Stimulated activated CD8-positive, alpha-beta memory T cell treated with anti-CD3 and anti-CD28 coated beads, Interleukin-4, amount 100 ng/mL, for 4 hours (primary cell): ENCODE measurements at places on chromosomes 2 and 18.

GRCh38 chr2:163633291-163633690, 102.5 kb downstream of the FIGN start:
- no peak for DNase-seq

GRCh38 chr18:31581498-31582197, 10.0 kb upstream of the TTR start:
- no peak for DNase-seq

DNA sequence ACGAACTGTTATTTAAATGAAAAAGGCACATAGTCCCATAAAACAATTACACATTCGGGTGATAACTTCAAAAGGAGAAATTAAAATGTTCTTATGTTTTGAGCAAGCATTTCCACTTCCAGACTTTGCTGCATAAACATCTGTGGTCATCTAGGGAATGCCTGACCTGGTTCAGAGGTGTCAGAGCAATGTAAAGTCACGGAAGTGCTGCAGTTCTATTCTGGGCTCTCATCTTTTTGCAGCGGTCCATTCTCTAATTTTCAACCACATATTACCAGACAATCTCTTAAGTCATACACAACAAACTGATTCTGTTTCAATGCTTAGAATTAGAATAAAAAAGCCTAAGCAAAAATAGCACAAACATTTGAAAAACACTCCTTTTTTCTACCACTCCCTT, 22.0 kb upstream of the PTH2R start:
- no peak for DNase-seq

DNA sequence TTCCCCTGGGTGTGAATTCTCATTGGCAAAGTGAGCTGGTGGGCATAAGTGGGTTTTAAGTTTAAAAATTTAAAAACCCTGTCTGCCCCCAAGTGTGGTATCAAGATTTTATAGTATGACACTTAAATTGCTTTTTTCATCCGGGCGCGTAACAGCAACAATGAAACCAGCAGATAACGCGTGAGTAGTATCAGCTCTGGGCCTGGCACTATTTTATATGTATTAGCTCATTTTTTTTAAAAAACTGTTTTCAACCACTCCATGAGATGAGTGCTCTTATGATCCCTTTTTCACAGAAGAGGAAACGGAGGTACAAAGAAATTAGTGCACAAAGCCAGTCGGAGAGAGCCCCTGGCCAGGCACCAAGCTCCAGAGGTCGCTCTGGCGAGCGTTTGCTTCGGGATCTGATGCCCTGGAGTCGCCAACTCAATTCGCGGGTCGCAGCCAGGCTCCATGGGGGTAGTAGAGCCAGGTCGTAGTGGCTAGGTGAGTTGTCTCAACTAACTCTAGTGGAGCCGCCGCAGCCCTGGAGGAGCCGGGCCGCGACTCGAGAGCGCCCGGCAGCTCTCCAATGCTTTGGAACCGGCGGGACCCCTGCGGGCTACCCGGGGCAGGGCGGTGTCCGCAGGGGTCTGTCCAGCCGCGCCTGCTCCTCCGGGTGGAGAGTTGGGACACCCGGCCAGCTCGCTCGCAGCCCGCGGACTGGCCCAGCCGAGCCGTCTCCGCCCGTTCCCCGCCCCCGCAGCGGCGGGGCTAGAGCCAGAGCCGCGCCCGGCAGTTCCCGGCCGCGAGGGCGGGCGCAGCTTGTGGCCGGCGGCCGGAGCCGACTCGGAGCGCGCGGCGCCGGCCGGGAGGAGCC, at the start of gene IL1R1:
TSS of gene IL1R1 (plus strand) at position 777 of the 859 bp plus-strand sequence. CDS start 14,979 bp downstream, outside the sequence.
- no peak for DNase-seq

DNA sequence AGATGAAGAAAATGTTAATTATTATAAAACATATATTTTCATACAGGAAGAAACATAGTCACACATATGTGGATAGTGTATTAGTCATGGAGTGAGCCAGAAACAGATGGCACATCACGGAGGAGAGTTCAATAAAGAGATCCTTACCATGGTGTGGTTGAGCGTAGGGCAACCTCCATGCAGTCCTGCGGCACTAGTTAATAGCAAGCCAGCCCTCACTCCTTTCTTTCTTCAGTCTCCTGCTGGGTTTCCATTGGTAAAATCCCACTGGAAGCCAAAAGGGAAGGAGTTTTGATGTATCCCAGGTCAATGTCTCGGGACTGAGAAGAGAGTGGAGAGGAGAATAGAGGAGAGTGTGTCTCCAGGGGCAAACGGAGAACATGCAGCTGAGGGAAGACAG, 328.1 kb downstream of the NR4A2 start:
- no peak for DNase-seq
